ENCODE measurements at places on chromosomes 2 and 18.

GRCh38 chr2:239444626-239445577, 44.1 kb upstream of the HDAC4 start:
- no peak for DNase-seq

DNA sequence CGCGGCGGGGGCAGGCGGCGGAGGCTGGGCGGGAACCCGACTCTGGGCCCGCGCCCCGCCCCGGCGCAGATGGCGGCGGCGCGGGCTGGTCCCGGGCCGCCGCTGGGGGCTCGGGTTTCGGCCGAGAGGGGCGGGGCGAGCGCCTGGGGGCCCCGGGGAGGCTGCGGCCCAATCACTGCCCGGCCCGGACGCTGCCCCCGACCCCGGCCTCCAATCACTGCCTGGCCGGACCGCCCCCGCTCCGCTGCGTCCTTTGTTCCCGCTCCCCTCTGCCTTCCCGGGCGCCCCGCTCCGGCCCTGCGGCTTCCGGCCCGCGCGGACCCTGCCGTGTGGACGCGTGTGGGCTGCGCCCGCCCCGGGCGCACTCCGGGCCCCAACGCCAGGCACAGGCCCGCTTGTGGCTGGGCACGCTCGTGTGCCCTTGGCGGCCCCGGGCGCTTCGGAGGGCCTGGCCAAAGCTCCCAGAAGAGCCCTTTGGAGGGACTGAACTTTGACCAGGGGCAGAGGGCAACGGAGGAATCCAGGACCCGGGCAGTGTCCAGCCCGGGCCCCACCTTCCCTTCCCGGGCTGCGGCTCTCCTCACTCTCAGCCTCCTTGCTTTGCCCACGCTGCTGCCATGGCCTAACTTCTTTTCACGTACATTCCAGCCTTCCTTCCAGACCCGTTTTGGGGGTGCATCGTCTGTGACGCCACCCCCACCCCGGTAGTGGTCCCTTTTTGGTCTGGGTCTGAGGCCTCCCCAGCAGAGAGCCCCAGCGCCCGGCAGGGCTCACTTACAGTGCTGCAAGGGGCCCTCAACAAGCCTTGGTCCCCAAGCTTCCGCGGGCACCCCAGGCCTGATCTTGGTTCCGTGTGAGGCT, 27.1 kb upstream of the PTMA start:
- DNase-seq, result peak; percentile 40

DNA sequence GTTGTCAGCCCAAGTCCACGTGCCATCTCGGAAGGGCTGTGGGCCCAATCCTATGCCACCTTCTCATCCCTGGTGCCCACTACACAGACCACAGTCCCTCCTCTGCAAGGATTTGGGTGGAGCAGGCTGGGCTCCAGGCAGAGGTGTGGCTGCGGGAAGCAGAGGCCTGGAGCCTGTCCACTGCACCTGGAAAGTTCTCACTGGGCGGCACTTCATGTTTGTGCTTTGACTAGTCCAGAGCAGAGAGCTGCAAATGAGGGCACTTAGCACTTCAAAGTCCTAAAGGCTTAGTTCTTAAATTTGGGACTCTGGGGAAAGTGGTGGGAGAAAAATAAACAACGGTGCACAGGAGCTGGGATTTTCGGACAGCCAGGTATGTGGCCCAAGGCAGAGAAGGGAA, 308.9 kb upstream of the POU3F3 start:
- DNase-seq, result no peak

GRCh38 chr2:48257456-48257855, 272.5 kb upstream of the STON1 start:
- no peak for DNase-seq

- peak; percentile 50 for DNase-seq
Observed at GRCh38 chr2:209334188-209335017, 89.4 kb upstream of the MAP2 start.

- DNase-seq, result no peak
Observed at GRCh38 chr2:182103526-182103925, 117.9 kb downstream of the PPP1R1C start.

DNA sequence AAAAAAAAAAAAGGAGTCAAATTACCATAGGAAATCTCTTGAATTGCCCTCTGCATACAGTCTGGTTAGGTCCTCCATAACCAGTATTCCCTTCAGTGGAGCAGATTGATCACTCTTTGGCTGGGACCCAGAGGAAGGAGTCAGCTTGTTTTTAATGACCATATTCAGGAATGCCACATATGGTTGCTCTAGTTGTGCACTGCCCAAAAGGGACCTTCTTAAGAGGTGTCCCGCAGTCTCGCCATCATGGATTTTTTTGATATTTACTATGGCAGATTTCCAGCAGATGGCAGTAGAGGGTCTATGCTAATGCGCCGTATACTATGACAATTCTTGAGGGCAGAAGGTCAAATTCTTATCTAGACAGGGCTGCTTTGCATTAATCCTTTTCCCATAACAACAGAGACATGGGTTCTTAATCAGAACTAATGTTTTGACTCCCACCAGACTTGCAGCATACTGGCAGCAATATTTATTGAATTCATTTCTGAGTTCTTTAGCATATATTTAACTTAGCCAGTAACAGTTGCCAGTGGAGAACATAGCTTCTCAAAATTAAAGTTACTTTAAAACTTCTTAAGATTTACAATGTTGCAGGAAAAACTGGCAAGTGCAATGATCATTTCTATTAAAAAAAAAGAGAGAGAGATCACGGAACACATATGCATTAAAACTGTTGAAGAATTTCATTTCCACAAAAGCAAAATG, 31.8 kb upstream of the INPP4A start:
- DNase-seq, result no peak

DNA sequence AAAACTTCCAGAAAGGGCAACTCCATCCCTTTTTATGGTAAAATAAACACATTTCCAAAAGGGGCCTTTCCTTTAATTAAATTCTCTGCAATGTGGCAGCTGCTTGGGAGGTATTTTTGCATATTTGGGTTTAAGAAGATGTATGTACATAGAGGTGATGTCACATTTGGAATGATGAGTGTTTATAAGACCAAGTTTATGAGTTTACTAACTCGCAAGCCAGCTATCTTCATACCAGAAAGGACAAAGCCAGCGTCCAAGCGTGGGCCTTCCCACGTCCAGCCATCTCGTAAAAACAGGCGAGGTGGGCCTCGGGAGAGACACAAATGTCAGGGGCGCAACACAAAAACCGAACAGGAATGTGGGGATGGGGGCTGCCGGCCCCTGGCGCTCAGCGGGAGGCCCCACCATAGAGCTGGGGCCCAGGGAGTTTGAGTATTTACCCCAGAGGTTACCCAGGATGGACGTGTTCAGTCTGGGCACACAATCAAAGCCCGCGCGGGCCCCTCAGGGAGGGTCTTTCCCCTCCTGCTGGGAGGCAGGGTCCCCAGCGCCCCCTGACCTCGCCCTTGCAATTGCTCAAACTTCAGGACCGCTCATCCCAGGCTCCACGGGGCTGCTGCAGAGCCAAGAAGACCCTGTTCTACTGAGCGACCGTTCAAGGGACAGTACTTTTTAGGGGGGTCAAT, 137.3 kb downstream of the TWIST2 start:
- no peak for DNase-seq

- no peak for DNase-seq
Observed at GRCh38 chr2:202261531-202261930, 4.0 kb upstream of the NOP58 start.

GRCh38 chr2:186542002-186542401, 47.9 kb upstream of the ITGAV start:
- DNase-seq, result no peak

- DNase-seq, result no peak
Observed at GRCh38 chr2:39730685-39731302, 48.3 kb downstream of the THUMPD2 start.

DNA sequence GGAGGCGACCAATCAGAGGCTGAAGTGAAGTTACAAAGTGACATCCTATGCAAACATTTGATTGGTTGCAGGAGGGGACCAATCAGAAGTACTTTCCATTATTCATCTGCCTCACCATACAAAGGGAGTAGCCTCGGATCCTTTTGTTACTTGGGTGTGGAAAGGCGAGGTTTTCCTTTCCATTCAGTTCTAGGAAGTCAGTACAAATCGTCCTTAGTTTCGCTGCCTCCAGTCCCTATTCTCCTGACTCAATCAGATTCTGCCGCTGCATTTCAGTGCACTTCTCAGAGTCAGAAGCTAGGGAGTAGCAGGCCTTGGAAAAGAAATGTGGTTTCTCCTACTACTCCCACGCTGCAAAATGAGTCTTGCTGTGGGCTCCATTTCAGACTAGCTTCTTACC, 149.4 kb downstream of the DTNA start:
- DNase-seq, result no peak

- peak; percentile 58 for DNase-seq
Observed at GRCh38 chr2:26770986-26771586, 7.0 kb downstream of the SLC35F6 start.

DNA sequence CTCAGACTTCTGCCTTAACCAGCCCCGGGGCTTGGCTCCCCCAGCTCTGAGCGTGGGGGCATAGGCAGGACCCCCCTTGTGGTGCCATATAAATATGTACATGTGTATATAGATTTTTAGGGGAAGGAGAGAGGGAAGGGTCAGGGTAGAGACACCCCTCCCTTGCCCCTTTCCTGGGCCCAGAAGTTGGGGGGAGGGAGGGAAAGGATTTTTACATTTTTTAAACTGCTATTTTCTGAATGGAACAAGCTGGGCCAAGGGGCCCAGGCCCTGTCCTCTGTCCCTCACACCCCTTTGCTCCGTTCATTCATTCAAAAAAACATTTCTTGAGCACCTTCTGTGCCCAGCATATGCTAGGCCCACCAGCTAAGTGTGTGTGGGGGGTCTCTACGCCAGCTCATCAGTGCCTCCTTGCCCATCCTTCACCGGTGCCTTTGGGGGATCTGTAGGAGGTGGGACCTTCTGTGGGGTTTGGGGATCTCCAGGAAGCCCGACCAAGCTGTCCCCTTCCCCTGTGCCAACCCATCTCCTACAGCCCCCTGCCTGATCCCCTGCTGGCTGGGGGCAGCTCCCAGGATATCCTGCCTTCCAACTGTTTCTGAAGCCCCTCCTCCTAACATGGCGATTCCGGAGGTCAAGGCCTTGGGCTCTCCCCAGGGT, 5.5 kb downstream of the CTDSP1 start:
- DNase-seq, result no peak

DNA sequence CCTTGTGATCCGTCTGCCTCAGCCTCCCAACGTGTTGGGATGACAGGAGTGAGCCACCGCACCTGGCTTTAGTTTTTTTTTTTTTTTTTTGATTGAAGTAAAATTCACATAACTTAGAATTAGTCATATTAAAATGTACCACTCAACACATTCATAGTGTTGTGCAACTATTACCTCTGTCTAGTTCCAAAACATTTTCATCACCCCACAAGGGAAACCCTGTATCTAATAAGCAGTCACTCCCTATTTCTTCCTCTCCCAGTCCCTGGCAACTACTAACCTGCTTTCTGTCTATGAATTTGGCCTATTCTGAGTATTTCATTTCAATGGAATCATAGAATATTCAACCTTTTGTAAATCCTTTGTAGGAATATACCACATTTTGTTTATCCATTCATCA, 123.9 kb upstream of the FAM117B start:
- no peak for DNase-seq

DNA sequence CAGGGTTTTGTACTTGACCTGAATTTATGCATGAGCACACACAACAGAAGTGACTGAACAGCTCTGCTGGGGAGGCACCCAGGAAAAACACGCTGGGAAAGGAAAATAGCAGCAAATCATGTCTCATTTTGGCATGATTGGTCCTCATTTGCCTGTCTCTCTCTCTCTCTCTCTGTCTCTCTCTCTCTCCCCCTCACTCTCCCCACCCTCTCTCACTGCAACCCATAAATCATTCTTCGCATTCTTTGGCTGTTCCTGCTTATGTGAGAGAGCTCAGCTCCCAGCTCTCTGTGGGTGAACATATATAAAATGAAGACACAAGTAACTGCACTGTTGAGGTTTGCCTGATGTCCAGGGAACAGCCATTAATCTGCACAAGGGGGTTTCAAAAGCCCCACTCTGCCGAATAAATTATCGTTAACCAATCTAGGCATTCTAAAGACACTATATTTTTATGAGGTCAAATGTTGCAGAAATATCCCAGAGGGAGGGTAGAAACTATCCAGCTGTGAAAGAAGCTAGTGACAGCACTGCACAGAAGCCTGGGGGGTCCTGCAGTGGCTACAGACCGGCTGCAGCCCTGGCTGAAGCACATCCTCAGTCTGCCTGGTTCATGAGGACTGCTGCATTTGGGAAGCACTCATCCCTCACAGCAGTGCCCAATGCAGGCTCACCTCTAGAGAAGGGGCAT, 260.3 kb downstream of the AFF3 start:
- DNase-seq, result peak; percentile 17

GRCh38 chr2:16737812-16738211, 72.2 kb upstream of the CYRIA start:
- no peak for DNase-seq

GRCh38 chr2:164412831-164413230, 208.5 kb downstream of the GRB14 start:
- DNase-seq, result no peak

- no peak for DNase-seq
Observed at GRCh38 chr2:218097975-218098374, 27.9 kb upstream of the CXCR2 start.

- no peak for DNase-seq
Observed at GRCh38 chr2:1665761-1666505, 78.4 kb downstream of the PXDN start.

DNA sequence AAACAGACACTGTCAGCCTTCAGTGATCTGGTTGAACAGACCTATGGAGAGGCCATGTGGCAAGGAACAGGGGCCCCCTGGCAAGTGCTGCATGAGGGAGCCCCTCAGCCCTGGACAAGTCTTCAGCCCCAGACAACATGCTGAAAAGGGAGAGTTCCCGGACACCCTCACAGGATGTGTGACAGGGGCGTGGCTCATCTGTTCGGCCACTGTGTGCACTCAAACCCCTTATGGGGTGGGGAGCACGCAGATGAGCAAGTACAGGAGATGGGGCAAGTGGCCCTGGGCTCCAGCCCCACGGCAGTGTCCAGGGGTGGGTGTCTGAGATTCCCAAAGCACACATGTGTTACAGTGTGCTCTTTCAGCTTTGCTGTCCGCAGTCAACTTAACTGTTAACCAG, 35.4 kb upstream of the MPPE1 start:
- DNase-seq, result no peak

DNA sequence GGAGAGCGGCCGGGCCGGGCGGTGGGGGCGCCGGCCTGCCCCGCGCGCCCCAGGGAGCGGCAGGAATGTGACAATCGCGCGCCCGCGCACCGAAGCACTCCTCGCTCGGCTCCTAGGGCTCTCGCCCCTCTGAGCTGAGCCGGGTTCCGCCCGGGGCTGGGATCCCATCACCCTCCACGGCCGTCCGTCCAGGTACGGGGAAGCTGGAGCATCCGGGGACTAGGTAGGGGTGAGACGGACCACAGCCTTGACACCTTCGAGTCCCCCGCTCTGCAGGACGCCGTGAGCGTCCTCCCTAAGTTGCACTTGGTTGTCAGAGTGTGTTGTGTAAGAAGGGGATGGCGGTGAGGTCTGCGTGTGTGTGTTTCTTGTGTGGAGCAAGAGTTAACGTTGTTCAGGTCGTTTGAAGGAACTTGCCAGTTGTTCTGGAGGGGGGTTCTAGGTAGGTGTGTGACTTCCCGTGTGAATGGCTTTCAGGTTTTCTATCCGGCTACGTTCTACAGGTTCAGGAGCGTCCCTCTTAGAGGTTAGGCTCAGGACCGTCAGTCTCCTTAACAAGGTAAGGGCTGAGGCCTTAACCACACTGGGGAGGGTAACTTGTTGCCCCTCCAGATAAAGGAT, 393 bp downstream of the IL1R1 start:
- no peak for DNase-seq

Data from T1000 (cell line).